ENCODE measurements at places on chromosomes 5 and 9.
A peak's percentile ranks its signal among the peaks of the same experiment; 100 is the strongest.

- no peak for DNase-seq
Observed at GRCh38 chr5:126847826-126848251, 70.9 kb downstream of the LMNB1 start.

DNA sequence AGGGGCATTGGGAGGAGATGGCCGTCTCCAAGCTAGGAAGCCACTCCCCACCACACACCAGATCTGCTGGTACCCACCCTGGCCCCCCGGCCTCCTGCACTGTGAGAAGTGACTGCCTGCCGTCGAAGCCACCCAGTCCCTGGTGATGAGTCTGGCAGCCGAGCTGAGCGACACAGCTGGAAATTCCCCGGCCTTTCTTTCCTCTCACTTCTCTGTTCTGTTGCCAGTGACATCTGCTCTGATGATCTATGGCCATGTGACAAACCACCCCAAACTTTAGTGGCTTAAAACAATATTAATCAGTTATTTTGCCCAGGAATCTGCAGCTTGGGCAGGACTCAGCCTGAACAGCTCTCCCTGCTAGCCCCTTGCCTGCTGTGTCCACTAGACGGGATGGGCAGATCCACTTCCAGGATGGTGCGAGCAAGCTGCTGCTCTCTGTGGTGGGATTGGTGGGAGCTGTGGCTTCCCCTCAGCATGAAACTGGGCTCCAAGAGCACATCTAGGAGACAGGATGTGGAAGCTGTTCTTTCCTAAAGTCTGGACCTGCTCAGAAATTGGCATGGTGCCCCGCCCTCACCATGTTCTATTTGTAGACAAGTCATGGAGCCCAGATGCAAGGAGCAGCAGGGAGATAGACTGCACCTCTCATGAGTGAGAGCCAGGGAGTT, 211.2 kb downstream of the GADD45G start:
- DNase-seq, result no peak

DNA sequence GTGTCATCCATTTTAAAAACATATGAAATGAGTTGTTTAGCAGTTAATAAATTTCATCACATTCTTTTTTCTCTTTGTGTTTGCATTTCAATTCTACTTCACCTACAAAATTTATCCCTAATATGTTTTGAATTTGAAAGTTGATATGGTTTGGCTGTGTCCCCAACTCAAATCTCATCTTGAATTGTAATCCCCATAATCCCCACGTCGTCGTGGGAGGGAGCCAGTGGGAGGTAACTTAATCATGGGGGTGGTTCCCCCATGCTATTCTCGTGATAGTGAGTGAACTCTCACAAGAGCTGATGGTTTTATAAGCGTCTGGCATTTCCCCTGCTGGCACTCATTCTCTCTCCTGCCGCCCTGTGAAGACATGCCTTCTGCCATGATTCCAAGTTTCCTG, 200.1 kb downstream of the EPB41L4A start:
- DNase-seq, result no peak

GRCh38 chr9:124660341-124660801, 110.7 kb downstream of the NR6A1 start:
- no peak for DNase-seq

DNA sequence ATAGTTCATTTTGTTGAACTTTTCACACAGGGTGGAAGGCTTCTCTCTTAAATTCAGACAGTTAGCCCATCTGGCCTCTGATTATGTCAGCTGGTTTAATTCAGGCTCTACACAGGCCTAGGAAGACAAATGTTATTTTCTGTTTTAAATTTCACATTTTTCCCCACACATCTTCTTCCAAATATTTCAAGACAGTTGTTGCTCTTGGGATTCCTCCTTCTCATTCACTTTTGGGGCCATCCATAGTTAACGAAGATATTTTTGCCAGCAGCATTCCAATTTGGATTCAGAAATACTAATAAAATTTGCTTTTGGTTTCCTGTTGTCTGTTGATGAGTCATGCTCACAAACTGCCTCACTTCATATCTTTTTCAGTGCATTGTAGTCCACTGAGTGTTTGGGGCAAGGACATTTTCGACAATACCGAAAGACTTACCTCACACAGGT, 475.4 kb downstream of the DMAC1 start:
- DNase-seq, result no peak

GRCh38 chr9:70581955-70582350, 167.5 kb upstream of the KLF9 start:
- no peak for DNase-seq

- peak; percentile 15 for DNase-seq
Observed at GRCh38 chr5:159826351-159827214, 89.7 kb upstream of the ADRA1B start.

DNA sequence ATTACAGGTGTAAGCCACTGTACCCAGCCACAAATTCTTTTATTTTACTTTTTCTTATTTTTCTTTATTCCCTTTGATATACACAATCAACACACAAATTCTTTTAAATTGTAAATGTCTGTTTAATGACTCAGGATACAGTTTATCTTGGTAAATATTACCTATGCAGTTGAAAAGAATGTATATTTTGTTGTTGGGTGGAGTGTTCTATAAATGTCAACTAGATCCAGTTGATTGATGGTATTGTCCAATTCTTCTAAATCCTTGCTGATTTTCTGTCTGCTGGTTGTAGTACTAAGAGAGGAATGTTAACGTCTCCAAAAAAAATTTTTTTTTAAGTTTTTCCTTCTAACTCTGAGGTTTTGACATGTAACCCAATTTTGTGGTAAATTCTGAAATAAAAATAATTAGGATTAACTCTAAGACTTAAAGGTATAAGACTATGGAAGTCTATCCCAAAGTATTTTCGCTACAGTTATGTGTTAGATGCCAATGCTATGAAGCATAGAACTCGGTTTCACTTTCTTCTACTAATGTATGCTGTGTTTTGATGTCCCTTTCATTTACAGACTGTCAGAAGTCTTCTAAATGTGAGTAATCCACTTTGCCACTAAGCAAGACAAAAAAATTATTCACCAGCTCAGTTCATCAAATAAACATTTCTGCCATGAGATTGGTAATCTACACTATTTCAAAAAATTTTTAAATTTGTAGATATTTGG, 720.2 kb upstream of the C9orf72 start:
- no peak for DNase-seq

- no peak for DNase-seq
Observed at GRCh38 chr9:69213647-69214046, 39.6 kb downstream of the TJP2 start.

- no peak for DNase-seq
Observed at GRCh38 chr5:55303238-55303690, 4.2 kb downstream of the DHX29 start.

DNA sequence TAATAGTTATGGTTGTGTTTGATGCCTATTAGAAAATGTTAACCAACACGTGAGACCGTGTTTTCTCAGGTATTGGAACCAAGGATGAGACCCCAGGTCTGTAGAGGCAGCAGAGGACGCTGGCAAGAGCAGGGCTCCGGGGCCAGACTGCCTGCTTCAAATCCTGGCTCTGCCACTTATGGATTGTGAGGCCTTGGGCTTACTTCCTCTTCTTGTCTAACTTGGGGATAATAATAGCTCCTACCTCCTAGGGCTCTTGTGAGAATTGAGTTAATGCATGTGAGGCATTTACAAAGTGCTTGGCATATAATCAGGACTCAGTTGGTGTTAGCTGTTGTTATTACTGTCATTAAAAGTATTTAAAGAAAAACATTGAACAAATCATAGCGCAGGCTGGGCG, 85.5 kb upstream of the PITX1 start:
- no peak for DNase-seq

DNA sequence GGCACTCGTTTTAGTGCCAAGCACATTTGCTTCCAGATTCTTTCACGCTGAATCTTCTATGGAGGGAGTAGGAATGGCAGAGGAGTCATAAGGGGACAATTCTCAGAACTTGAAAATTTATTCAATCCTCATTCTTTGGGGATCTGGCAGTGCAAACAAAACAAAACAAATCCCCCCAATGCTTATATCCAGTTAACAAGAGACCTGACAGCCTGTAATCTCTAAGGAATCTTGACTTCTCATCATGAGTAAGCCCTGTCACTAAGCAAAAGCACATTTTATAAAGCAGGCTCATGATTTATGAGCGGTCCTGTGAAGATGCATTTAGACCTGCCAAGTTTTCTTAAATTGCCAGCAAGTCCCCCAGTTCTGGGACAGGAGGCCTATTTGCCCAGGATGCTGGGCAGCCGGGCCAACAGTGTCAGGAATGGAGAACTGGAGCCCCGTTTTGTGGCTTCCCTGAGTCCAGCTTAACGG, 513.9 kb downstream of the CTNND2 start:
- no peak for DNase-seq

DNA sequence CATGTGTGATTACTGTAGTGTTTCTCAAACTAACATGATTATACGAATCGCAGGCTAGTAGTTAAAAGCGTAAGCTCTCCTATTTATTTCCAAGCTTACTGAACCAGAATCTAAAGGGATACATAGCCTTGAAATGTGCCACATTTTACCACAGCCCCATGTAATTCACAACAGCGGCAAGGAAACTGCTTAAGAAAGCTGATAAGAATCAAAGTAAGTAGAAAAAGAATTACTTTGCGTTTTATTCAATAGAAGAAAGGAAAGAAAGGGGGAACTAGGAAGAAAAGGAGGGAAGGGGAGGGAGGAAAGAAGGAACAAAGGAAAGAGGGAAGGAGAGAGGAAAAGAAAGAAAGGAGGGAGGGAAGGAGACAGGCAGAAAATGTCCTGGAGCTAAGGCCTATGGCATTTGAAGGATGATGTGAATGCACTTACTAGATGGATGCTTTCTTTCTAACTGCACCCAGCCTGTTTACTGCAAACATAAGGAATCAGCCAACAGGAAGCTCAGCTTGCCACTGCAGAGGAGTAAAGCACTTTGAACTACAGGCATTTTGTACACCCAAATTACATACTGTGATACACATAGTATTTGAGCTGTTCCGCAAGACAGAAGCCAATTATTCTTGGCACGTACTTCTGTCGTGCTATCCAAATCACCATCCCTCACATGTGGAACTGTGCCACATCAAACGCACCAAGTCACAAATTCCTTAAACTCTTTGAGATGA, 521.7 kb downstream of the RAB3C start:
- DNase-seq, result no peak

DNA sequence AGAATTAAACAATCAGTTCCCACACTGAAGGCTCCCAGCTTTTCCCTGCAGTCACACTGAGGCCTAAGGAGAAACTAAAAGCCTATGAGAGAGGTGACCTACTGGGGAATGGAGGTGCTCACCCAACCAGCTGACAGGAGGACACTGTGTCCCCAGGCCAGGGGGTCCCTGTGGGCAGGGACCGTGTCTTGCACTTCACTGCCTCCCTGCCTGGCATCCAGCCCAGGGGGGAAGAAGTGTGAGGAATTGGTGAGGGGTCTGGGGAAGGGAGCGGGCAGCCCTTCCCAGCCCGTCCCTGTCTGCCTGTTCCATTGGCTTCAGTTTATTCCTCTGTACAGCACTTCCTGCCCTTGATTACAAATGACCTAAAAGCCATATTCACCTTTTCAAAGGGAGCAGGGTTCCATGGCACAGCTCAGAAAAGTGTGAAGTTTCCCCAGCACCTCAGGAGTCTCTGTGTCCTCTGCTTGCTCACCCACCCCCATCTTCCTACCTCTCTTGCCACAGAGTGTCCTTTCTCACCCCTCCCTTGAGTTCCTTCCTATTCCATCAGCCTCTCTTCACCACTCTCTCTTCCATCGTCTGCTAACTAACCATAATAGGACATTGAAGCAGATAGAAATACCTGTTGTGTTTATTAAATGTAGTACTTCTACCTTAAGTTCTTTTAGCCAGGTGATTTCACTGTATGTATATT, 12.9 kb downstream of the OTULINL start:
- DNase-seq, result no peak

DNA sequence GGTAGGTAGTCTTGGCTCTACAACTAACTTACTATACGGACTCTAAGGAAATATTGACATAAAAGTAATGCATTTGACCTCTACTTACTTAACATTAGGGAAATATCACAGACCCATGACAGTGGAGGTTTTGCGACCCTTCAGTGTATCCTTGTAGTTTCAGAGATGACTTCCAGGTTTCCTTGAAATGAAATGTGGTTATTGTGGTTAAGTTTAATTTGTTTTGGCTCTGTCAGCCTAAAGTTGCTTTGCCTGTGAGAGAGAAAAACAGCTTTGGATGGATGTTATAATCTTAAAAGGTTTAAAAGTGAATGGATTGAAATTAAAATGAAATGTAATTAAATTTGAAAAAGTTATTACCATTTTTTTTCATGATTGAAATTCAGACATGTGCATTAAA, 42.9 kb downstream of the LRRTM2 start:
- no peak for DNase-seq

Data from activated CD4-positive, alpha-beta T cell treated with anti-CD3 and anti-CD28 coated beads, Interleukin-2, Interleukin-4, amounts not matched to agents 100 ng/mL and 50 ng/mL, durations not matched to agents 16 hours and 8 hours (primary cell).